Activated T-helper 1 cell treated with anti-CD3 and anti-CD28 coated beads, Interleukin-2, amount 50 U/mL, for 16 hours (primary cell): ENCODE measurements at places on chromosomes 3 and 15.
A peak's percentile ranks its signal among the peaks of the same experiment; 100 is the strongest.

- DNase-seq = no peak
Measured at GRCh38 chr15:71379893-71380292, 264.6 kb downstream of the THSD4 start.

GRCh38 chr3:133655731-133656515, 5.8 kb downstream of the TOPBP1 start:
- no peak for DNase-seq

- no peak for DNase-seq
Measured at GRCh38 chr3:134625462-134625861, 25.4 kb downstream of the KY start.

DNA sequence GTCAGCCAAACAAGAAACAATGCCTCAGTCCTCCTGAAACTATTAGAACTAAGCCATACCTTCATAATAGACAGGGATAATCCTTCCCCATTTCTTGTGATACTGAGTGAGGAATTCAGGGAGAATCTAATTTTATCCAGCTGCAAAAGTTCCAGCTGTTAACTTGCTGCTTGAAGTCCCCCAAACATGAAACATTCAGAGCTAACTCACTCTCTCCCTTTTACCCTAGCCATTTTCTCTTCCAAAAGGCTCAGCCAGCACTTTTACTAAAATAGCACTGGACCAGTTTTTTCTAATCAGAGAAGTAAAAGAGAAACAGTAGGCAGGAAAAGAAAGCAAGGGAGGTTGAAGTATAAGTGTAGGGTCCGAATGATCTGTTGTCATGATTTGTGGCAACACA, 268.1 kb downstream of the TAFA4 start:
- no peak for DNase-seq

DNA sequence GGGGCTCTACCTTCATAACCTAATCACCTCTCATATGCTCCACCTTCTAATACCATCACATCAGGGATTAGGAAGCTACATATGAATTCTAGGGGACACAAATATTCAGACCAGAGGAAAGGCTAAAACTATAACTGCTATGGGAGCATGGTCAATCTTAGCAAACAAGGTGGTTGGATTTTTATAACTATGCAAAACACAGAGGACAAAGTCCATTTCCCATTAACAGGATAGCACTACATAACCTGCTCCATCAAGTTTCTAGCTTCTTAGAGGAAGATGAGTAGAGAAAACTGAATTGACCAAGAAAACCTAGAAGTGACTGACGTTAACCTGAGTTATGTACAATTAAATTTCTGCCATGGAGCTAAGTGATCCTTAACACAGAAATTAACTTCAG, 398.6 kb downstream of the TBL1XR1 start:
- DNase-seq = no peak

DNA sequence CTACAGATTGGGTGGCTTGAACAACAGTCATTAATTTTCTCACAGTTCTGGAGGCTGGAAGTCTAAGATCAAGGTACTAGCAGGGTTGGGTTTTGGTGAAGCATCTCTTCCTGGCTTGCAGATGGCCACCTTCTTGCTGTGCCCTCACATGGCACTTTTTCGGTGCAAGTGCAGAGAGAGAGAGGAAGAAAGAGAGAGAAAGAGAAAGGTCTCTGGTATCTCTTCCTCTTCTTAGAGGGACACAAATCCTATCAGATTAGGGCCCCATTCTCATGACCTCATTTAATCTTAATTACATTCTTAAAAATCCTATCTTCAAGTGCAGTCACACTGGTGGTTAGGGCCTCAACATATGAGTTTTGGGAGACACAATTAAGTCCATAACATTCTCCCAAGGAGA, 167.1 kb downstream of the NFKBIZ start:
- DNase-seq = no peak

GRCh38 chr3:51378065-51378464, 7.0 kb upstream of the MANF start:
- no peak for DNase-seq

- no peak for DNase-seq
Measured at GRCh38 chr3:161372321-161373260, 1.3 kb upstream of the SPTSSB start.

GRCh38 chr3:129599073-129599472, 7.4 kb downstream of the PLXND1 start:
- DNase-seq = no peak

DNA sequence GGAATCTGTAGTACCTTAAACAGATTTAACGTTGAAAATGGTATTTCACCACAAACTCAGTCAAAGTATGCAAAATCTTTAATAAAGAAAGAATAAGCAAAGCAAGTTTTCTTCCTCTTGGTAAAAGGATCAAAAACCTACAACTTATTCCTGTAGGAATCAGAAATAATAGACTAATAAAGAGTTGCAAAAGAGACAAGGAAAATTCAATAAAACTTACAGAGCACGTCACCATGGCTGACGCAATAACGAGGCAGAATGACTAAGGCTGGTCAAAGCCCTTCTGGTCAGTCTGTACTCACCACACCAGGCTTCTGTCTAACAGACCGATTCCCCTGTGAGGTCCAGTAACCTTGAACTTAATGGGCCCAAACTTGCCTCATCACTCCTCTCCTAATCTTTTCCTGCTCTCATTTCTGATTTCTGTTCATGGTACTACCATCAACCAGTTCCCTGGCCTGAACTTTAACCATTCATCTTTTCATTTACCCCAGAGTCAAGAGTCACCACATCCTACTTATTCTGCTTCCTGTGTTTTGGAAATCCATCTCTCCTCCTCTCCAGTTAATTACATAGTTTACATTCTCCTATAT, 5.0 kb downstream of the MASP1 start:
- no peak for DNase-seq

GRCh38 chr3:38314112-38314763, 32.1 kb downstream of the SLC22A14 start:
- no peak for DNase-seq

GRCh38 chr15:85404918-85405866, 24.8 kb downstream of the AKAP13 start:
- no peak for DNase-seq

- DNase-seq = no peak
Measured at GRCh38 chr3:73028803-73029202, 32.2 kb downstream of the PPP4R2 start.

GRCh38 chr3:185400866-185401265, 37.9 kb downstream of the MAP3K13 start:
- no peak for DNase-seq

GRCh38 chr15:40743485-40743901, 11.6 kb downstream of the RMDN3 start:
- no peak for DNase-seq

DNA sequence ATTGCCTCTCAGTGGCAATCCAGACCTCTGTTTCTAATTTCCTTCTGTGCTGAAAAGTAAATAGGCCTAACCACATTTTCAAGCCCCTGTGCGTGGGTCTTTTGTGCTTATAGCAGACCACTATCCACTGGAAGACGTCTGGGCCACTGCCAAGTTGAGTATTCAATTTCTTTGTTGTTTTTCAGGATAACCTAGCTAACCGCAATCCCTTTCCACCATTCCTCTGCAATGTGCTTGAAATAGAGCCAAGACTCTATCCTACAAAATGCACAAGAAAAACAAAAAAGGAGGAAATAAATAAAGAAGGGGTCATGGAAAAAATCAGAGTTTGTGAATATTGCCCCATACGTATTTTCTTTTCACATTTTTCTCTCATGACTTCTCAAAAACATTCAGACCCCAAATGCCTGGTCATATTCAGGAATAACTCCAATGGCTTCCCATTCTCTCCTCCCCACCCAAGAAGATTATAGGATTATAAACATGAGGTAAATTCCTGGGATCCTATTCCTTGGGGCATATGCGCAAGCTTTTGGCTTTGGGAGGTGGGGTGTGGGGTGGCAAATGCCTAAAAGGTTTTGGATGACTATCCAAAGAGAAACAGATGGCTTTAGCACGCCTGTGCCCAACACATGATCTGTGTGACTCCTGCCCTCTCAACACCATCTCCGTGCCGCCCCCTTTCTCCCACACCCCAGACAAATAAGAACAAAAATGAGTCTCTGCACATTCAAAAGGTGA, 217.9 kb upstream of the THBS1 start:
- DNase-seq = no peak

GRCh38 chr15:77144492-77145070, 73.7 kb upstream of the TSPAN3 start:
- DNase-seq = no peak

- no peak for DNase-seq
Measured at GRCh38 chr15:96431786-96432185, 101.3 kb downstream of the NR2F2 start.

DNA sequence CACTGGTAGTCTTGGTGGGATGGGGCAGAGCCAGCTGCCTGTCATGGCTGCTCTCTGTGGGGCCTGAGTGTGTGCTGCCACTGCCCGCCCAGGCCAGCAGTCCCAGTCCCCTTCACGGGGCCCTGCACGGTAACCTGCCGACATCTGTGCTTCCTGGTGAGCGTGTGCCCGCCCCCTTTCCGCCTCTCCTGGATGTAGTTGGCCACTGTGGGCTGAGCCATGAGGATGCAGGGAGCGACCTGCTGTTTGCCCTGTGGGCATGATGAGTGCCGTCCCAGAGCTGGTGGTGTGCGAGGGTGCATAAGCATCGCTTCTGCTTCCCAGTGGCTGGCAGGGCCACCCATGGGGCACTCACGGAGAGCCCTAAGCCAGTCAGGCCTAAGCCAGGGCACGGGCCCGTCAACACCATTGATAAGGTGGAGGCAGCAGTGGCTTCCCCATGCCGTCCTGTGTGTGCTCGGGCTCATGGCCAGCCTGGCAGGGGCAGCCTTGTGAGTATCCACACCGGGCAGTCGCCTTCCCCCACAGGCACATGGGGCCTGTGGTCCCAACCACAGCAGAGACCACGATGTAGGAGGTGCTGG, 14.6 kb downstream of the PLXNA1 start:
- no peak for DNase-seq

DNA sequence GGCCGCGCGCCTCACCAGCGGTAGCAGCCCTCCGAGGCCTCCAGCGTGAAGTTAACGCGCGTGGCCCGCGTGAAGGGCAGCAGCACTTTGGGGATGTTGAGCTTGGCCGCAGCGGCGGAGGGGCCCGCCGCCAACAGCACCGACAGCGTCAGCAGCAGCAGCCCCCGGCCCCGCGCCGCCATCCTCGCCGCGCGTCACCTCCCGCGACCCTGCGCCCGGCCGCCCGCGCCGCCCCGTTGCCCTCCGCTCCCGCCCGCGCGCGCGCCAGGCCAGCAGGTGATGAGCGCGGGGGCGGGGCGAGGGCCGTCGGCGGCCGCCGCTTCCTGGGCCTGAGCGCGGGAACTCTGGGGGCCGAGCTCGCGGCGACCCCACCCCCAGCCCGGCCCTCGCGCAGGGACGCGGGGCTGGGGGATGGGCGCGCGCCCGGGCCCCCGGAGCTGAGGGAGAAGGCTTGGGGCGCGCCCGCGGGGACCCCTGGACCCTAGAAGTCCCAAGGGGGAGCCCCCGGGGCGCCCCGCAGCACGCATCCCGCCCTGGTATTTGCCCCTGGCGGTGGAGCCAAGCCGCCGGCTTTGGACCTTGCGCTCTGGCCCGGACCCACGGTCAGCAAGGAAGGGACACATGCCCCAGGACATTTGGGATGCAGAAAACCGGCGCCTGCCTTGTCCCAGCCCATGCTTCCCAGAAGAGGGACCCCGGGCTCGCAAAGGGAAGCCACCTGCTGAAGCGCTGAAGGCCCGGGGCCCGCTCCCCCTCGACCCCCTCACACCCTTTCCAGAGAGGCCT, at the start of gene NUP210:
Gene NUP210, minus strand, starts transcription at position 278 of the 786 bp plus-strand sequence. Its CDS starts 96 bp downstream, at position 182.
- no peak for DNase-seq

- no peak for DNase-seq
Measured at GRCh38 chr3:69161587-69162307, 39.4 kb upstream of the LMOD3 start.

GRCh38 chr15:39589193-39589814, 8.4 kb downstream of the THBS1 start:
- DNase-seq = no peak

- no peak for DNase-seq
Measured at GRCh38 chr3:111548756-111549155, 6.8 kb downstream of the CD96 start.

DNA sequence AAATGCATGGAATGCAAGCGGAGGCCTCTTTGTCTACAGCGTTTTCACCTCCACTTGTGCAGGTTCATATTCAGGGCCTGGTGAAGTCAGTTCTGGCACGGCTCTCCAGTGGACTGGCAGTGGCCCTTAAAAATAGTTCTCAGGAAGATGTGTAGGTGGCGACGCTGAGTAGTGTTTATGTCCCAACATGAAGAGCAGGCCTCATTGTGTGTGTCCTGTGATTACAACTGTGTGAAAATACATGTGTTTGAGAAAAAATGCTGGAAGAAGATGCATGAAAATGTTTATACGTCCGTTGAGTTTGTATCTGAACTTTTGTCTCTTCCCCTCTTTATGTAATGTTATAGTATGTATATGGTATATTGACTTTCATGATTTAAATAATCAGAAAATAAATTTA, 7.2 kb downstream of the LIPC start:
- DNase-seq = no peak

DNA sequence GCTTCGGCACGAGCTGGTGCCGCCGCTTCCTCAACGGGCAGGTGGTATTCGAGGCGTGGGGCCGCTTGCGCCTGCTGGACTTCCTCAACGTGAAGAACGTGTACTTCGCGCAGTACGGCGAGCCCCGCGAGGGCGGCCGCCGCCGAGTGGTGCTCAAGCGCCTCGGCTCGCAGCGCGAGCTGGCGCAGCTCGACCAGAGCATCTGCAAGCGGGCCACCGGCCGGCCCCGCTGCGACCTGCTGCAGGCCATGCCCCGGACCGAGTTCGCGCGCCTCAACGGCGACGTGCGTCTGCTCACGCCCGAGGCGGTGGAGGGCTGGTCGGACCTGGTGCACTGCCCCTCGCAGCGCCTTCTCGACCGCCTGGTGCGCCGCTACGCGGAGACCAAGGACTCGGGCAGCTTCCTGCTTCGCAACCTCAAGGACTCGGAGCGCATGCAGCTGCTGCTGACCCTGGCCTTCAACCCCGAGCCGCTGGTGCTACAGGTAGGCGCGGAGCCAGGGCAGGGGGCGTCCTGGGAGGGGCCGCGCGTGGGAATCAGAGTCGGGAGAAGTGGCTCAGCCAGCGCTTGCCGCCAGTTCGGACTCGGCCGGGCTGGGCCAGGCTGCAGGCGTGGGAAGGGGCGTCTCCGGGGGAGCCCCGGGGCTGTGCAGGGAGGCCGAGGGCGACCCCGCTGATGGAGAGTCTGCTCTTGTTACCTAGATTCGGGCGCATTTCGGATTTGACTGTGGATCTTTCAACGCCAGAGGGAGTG, 1.1 kb downstream of the DIPK2A start:
- peak; percentile 43 for DNase-seq

- no peak for DNase-seq
Measured at GRCh38 chr3:186590580-186591295, 20.2 kb downstream of the DNAJB11 start.
